ENCODE measurements at places on chromosomes 16 and 17. TPM values are rescaled to one million over a fixed set of nuclear protein-coding genes. Genes with fewer than 3 reads are reported as not detected.

The KRTAP4-5 gene
- polyA plus RNA-seq: not detected

The SGCA gene
- 2.5 TPM for polyA plus RNA-seq

The ALKBH5 gene
- 46.7 TPM for polyA plus RNA-seq

The SLC6A2 gene
- polyA plus RNA-seq: 0.10 TPM

The SSTR5 gene
- 0.04 TPM for polyA plus RNA-seq

The ATP6V0D1 gene
- polyA plus RNA-seq: 231 TPM

The CUEDC1 gene
- 20.0 TPM for polyA plus RNA-seq

The SEC14L5 gene
- 0.46 TPM for polyA plus RNA-seq

The MT1F gene
- polyA plus RNA-seq: 7.1 TPM

The CKLF gene
- 40.2 TPM for polyA plus RNA-seq

The NME3 gene
- polyA plus RNA-seq: 87.8 TPM

The UTS2R gene
- not detected for polyA plus RNA-seq

The PRDM7 gene
- not detected for polyA plus RNA-seq

The SKAP1 gene
- polyA plus RNA-seq: 1.6 TPM

The THRA gene
- 25.4 TPM for polyA plus RNA-seq

The LGALS9B gene
- 13.6 TPM for polyA plus RNA-seq

The PIPOX gene
- 1.2 TPM for polyA plus RNA-seq

The ECI1 gene
- 84.8 TPM for polyA plus RNA-seq

The KCNG4 gene
- polyA plus RNA-seq: not detected

The SMTNL2 gene
- polyA plus RNA-seq: not detected

The MPV17L gene
- 3.7 TPM for polyA plus RNA-seq

The HNF1B gene
- 11.8 TPM for polyA plus RNA-seq

The PAGR1 gene
- 36.6 TPM for polyA plus RNA-seq

The TOX3 gene
- 12.3 TPM for polyA plus RNA-seq

The CIBAR2 gene
- polyA plus RNA-seq: not detected

The USP6 gene
- polyA plus RNA-seq: not detected

The CCDC200 gene
- 0.12 TPM for polyA plus RNA-seq
